ENCODE measurements at places on chromosomes 6 and 20.

DNA sequence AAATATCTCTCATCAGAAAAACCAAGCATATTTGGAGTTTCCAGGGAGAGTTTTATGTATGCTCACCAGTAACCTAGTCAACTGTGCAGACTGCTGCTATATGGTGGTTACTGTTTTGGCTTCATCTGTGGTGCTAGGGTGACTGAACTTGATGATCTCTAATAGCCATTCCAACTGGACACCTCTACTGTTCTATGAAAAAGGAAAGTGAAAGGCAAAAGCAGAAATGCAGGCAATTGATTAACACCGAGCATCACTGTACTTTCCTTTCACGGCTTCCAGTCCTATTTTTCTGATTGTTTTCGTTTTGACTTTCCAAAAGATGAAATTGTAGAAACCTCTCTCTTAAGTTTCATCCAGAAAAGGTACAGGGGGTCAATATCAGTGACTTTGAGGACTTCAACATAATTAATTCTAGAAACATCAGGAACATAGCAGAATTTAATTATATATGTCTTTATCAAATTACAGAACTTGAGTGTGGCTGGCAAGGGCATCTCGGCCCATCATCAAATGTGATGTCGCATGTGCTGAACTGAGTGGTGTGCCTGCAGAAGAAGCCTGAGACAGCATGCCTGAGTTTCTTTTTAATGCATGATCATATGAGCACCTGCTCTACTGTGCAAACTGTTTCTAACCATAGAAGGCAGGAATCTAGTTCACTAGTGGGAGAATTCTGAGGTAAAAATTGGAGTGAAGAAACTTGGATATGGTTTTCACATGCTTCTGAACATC is 464.3 kb upstream of the FLRT3 start:
- DNase-seq = no peak

GRCh38 chr6:145875496-145876211 is 61.1 kb upstream of the FBXO30 start:
- no peak for DNase-seq

DNA sequence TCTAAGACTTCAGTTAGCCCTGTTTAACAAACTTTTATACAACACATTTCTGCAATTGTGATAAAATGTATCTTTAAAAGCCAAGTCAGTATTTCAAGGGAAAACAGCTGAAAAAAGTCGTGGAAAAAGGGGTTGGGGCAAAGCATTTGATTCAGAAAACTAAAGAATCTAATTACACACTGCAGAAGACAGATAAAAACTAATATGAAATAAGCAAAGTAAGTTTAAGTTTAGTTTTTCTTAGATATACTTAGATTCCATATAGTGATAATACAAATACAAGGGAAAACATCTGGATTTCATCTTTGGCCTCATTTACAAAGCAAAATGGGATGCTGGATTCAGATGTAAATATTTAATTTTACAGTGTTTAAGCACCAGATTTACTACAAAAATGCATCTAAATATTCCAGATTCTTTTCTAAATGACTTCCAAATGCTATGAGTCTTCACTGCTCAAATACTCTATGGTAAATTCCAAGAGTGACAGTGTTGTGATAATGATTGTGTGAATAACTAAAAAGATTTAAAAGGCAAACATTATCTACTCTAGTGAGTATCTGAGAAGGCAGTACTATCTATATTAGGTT is 1.5 kb upstream of the ADNP start:
- no peak for DNase-seq

DNA sequence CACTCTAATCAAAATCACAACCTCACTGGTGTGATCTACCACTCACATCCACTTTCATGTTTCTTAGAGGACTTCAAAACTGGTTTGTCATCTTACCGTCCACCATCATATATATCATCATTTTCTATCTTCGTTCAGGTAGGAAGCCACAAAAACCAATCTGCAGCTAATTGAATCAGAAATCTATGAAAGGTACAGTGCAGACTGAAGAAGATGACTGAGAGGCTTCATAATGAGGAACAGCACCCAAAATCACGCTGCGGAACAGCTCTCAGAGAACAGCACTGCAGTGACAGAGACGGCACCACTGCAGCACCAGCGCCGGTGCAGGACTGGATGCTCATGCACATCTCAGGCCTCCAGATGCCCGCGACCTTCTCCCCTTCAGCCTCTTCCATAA is 13.0 kb downstream of the GMDS start:
- no peak for DNase-seq

GRCh38 chr6:146183831-146184230 is 155.0 kb downstream of the GRM1 start:
- no peak for DNase-seq

DNA sequence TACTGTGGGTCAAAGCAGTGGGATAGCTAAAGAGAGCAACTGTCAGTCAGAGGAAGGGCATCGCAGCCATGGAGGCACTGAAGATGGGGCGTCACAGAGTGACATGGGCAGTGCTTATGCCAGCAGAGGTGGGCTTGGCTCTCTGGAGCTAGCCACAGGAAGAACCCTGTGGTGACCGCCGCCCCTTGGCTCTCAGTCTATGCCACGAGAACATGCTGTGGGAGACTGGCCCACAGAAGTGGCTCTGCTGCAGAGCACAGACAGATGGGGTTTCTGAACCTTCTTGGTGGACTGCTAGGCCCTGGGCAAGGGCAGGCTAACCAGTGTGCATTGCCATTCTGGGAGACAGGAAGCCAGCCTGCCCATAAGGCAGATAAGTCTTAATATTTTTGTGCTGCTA is 290.0 kb upstream of the SUPT3H start:
- DNase-seq = no peak

DNA sequence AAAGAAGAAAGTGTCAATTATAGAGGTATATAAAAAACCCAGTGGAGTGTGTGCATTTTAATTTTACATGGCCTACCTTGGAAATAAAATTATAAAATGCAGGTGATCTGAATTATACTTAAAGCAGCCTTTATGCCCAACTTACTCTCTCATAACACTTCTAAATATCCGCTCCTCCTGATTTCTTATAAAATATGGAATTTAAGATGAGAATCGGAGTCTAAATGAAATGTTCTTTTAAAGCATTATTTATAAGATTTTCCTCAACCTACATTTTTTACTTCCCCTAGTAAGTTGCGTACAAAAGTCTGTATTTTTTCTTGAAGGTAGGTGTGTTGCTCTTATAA is 3.5 kb downstream of the CITED2 start:
- DNase-seq = no peak

GRCh38 chr6:29961966-29962365 is 19.6 kb downstream of the HLA-A start:
- DNase-seq = no peak

GRCh38 chr6:2492686-2493523 is 247.5 kb upstream of the GMDS start:
- no peak for DNase-seq

DNA sequence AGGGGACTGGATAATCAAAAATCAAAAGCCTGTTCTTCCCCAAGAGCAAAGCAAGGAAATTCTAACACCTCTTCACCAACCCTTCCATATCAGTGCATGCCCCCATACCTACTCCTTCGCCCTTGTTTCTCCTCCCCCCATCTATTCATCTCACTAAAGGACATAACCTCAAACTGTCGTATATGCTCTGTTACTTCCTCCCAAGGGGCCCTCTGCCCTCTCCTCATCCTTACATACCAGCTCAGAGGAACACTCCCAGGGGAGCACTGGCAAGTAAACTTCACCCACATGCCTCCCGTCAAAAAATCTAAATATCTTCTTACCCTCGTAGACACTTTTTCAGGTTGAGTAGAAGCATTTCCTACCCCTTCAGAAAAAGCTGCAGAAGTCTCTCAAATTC is 9.4 kb upstream of the ADTRP start:
- DNase-seq = no peak

DNA sequence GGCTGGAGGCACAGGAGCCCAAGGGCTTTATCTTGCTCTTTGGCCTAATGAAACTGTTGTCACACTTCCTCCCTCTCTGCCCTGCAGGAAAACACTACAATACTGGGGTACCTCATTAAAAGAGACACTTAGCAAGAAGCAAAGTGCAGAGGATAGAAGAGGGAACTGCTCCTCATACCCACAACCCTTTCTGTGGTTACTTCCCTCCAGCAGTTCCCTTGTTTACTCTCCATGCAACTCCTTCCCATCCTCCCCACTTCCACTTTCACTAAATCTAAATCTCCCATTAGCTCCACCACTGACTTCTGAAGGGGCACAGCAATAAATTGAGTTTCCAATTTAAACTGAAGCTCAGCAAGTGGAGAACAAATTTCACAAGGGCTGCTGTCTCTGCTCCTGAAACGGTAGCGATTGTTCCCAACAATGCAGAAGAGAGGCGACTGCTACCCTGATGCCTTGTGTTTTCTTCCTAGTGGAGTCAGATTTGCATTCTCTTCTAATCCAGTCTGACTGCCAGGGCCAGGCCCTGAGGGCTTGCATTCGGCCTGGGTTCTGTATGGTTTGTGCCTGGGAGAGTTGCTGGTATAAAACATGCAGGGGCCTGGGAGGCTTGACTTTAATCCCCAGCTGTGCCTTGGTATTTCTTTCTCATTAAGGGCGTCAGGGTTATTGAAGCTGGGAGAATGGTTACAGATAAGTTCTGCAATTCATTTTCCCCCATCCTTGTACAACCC is 454.7 kb downstream of the TFAP2B start:
- DNase-seq = no peak

GRCh38 chr20:32603046-32603726 is 18.1 kb upstream of the NOL4L start:
- DNase-seq = no peak

- DNase-seq = no peak
Measured at GRCh38 chr20:43210901-43211300, 21.2 kb upstream of the PTPRT start.

GRCh38 chr6:20242397-20242796 is 30.1 kb upstream of the MBOAT1 start:
- DNase-seq = no peak

GRCh38 chr20:57464642-57465211 is 60.2 kb downstream of the CTCFL start:
- no peak for DNase-seq

GRCh38 chr6:158835616-158836221 is 16.6 kb upstream of the EZR start:
- DNase-seq = no peak

- DNase-seq = no peak
Measured at GRCh38 chr6:18829272-18829870, 442.2 kb downstream of the RNF144B start.

GRCh38 chr6:106975738-106976064 is 1.2 kb upstream of the CD24 start:
- no peak for DNase-seq

Measured in activated CD4-positive, alpha-beta T cell treated with anti-CD3 and anti-CD28 coated beads for 1 hour (primary cell).